Activated naive CD8-positive, alpha-beta T cell treated with anti-CD3 and anti-CD28 coated beads, Interleukin-2, amount 50 U/mL, for 24 hours (primary cell): ENCODE measurements at places on chromosomes 6 and 20.

GRCh38 chr6:130167655-130168054, 55.1 kb downstream of the SAMD3 start:
- no peak overlapping the region for H3K4me3 ChIP-seq
- DNase-seq, result no peak
- peaks cover 4% of the 10 kb centered on the region for H3K36me3 ChIP-seq
- H3K4me1 ChIP-seq, result peaks cover 5% of the 10 kb centered on the region
- H3K27me3 ChIP-seq, result no peaks in the 10 kb centered on the region

DNA sequence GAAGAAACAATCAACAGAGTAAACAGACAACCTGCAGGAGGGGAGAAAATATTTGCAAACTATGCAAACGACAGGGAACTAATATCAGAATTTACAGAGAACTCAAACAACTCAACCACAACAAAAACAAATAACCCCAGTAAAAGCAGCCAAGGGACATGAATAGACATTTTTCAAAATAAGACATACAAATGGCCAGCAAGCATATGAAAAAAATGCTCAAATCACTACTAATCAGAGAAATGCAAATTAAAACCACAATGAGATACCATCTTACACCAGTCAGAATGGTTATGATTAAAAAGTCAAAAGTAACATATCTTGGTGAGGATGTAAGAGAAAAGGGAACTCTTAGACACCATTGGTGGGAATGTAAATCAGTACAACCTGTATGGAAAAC, 215.0 kb downstream of the THBS2 start:
- no peaks in the 10 kb centered on the region for H3K4me1 ChIP-seq
- H3K27ac ChIP-seq, result no peak overlapping the region
- no peak for DNase-seq

- H3K4me3 ChIP-seq, result no peak overlapping the region
- no peak for DNase-seq
- H3K36me3 ChIP-seq, result no peaks in the 10 kb centered on the region
- H3K27ac ChIP-seq, result no peak overlapping the region
These were observed 517.0 kb downstream of the TENT5A start for GRCh38 chr6:81235512-81235911.

DNA sequence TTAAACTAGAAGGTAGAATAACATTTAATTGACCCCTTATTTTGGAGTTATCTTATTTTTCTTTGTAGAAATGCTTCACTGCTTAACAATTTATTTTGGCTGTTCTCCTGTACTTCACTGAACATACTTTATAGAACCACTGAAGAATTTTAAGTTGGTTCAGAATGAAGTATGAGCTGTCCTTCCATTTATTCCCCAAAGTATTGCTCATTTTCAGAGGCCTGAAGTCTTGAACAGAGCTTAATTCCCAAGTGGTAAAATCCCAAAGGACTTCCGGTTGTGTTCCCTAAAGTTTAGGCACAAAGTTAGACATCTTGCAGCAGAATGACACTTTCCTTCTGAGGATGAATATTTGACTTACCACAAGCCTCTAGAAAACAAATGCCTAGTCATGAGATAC, 233.3 kb downstream of the TINAG start:
- no peak overlapping the region for H3K4me3 ChIP-seq
- no peaks in the 10 kb centered on the region for H3K4me1 ChIP-seq
- no peaks in the 10 kb centered on the region for H3K36me3 ChIP-seq
- DNase-seq, result no peak

GRCh38 chr6:170029416-170030283, 261.2 kb downstream of the DLL1 start:
- no peaks in the 10 kb centered on the region for H3K36me3 ChIP-seq
- DNase-seq, result no peak
- no peak overlapping the region for H3K27ac ChIP-seq
- H3K4me3 ChIP-seq, result no peak overlapping the region
- peaks cover 5% of the 10 kb centered on the region for H3K27me3 ChIP-seq
- H3K4me1 ChIP-seq, result no peaks in the 10 kb centered on the region

- H3K4me3 ChIP-seq, result no peak overlapping the region
- H3K27ac ChIP-seq, result no peak overlapping the region
- no peak for DNase-seq
- H3K27me3 ChIP-seq, result no peaks in the 10 kb centered on the region
These were observed 60.3 kb downstream of the TULP4 start for GRCh38 chr6:158372574-158372973.

DNA sequence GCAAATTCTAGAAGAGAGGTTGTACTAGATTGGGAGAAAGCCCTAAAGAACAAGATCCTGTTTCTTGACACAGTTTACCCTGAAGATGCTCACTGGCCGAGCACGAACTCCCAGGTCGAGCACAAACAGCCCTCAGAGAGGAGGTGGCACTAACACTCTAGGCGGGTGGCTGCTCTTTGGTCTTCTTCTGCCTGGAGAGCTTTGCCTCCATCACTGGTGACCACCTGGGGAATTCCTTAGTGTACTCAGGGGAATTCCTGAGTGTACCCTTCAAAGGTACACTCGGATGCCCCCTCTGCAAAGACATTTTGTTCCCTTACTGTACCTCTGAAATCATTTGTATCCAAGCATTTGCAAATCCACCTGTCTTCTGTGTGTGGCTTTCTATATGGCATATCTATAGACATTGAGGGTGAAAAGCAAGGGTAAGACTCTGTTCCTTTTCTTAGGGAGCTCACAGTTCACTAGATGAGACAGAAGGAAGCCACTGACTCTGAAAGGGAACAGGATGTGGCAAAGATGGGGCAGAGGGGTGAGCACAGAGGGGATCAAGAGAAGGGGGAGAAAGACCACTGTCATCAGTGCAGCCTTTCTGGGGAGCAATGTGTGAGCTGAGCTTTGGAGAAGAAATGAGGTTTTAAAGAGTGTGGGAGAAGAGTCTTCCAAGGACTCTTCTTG, 169.8 kb upstream of the PROKR2 start:
- H3K4me1 ChIP-seq, result peaks cover 21% of the 10 kb centered on the region
- H3K27me3 ChIP-seq, result peaks cover 16% of the 10 kb centered on the region
- peak; percentile 12 for DNase-seq
- H3K27ac ChIP-seq, result no peak overlapping the region
- H3K36me3 ChIP-seq, result no peaks in the 10 kb centered on the region
- H3K4me3 ChIP-seq, result no peak overlapping the region

DNA sequence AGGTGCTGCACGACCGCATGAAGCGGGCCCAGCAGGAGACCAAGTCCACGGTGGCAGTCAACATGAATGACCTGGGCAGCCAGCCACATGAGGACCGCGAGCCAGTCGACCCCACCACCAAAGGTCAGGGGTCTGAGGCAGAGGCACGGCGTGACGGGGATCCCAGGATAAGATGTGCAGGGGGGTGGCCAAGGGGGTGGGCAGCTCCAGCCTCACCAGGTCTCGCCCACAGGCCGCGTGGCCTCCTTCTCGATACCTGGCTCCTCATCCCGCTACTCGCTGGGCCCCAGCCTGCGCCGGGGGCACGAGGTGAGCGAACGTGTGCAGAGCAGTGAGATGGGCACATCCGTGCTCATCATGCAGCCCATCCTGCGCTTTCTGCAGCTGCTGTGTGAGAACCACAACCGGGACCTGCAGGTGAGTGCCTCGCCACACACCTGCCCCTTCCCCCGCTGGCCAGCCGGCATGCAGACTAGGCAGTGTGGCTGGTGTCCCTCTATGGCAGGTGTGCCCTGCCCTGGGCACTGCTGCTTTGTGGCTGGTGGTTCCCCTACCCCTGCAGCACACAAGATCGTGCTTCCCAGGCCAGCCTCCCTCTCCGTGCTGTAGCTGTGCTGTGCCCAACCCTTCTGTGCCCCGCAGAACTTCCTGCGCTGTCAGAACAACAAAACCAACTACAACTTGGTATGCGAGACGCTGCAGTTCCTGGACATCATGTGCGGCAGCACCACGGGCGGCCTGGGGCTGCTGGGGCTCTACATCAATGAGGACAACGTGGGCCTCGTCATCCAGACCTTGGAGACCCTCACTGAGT, 25.9 kb downstream of the UQCC2 start:
- DNase-seq, result no peak
- no peak overlapping the region for H3K4me3 ChIP-seq
- H3K36me3 ChIP-seq, result peaks cover 29% of the 10 kb centered on the region
- H3K27me3 ChIP-seq, result no peaks in the 10 kb centered on the region
- peaks cover 13% of the 10 kb centered on the region for H3K4me1 ChIP-seq

GRCh38 chr6:156334966-156335365, 442.2 kb upstream of the ARID1B start:
- H3K4me1 ChIP-seq, result no peaks in the 10 kb centered on the region
- DNase-seq, result no peak
- no peak overlapping the region for H3K4me3 ChIP-seq
- no peak overlapping the region for H3K27ac ChIP-seq
- peaks cover 14% of the 10 kb centered on the region for H3K36me3 ChIP-seq

DNA sequence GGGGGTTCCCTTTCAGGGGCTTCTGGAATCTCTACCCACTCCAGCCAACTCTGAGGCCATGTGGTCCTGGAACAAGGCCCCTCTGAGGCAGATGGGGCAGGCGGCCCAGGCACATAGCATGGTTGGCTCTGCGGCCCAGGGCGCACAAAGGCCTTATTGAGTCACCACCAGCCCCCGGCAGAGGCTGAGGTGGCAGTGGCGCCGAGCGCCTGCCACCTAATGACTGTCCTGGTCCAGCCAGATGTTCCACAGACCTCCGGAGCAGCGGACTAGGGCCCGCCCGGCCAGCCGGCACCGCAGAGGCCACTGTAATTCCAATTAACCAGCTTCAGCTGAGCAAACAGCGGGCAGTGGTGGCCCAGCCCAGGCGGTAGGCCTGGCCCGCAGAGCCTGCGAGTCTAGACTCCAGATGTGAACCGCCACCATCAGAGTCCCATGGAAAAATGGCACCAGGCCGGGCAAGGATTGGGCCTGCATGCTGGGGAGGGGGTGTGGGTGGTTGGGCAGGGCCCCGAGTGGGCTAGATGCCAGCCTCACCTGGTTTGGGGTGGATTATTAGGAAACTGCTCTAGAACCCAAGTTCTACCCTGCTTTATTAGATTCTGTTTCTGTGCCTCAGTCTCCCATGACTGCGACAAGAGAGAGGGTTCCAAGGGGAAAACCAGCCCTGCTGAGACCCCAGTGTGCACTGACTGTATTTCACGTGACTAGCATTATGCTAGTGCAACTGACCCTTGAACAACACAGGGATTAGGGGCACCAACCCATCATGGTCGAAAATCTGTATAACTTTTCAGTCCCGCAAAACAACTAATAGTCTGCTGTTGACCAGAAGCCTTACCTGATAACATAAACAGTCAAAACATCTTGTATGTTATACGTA, 34.1 kb upstream of the ID1 start:
- peaks cover 11% of the 10 kb centered on the region for H3K36me3 ChIP-seq
- peaks cover 42% of the 10 kb centered on the region for H3K4me1 ChIP-seq
- no peak overlapping the region for H3K27ac ChIP-seq
- no peaks in the 10 kb centered on the region for H3K27me3 ChIP-seq
- DNase-seq, result no peak
- peak overlapping the region; percentile 11 for H3K4me3 ChIP-seq

DNA sequence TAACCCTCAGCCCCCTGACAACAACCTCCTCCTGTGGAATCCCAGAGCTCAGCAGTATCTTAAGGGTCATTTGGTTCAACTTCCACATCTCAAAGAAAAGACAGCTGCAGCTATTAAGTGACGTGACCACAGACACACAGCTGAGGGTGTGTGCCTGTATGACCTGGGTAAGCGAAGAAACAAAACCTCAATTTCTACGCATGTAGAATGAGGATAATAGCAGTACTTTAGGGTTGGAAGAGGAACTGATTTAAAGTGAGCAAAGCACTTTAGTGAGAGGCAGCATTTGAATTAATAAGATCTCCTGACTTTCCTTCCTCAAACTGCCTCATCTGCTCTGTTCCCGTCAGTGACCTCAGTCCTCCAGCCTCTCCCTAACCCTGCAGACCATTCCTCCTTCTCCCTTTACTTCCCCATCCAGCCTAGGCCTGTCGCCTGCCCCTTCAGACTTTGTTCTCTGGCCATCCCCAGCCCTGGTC, 6.8 kb upstream of the ARMC2 start:
- peaks cover 2% of the 10 kb centered on the region for H3K27me3 ChIP-seq
- H3K36me3 ChIP-seq, result no peaks in the 10 kb centered on the region
- peaks cover 26% of the 10 kb centered on the region for H3K4me1 ChIP-seq

GRCh38 chr6:45991189-45991588, 24.5 kb downstream of the CLIC5 start:
- H3K27me3 ChIP-seq, result peaks cover 2% of the 10 kb centered on the region
- no peak overlapping the region for H3K27ac ChIP-seq
- DNase-seq, result no peak
- no peak overlapping the region for H3K4me3 ChIP-seq
- peaks cover 8% of the 10 kb centered on the region for H3K4me1 ChIP-seq

DNA sequence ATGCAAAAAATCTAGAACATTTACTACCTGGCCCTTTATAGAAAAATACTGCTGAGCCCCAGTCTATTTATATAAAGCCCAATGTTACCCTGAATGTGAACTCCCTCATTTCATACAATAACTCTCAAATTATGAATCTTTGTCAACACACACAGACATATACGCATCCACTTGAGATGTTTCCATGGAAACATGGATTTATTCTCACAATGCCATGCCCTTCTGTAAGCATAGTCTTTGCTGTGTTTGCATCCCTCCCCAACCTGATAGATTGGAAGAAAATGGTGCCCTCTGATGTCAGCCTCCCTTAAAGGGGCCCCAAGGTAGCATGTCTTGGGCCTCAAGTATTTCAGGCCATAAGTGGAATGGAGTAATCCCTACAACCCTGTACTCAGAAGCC, 573.1 kb downstream of the KIF16B start:
- no peaks in the 10 kb centered on the region for H3K4me1 ChIP-seq
- H3K27me3 ChIP-seq, result no peaks in the 10 kb centered on the region
- H3K27ac ChIP-seq, result no peak overlapping the region

DNA sequence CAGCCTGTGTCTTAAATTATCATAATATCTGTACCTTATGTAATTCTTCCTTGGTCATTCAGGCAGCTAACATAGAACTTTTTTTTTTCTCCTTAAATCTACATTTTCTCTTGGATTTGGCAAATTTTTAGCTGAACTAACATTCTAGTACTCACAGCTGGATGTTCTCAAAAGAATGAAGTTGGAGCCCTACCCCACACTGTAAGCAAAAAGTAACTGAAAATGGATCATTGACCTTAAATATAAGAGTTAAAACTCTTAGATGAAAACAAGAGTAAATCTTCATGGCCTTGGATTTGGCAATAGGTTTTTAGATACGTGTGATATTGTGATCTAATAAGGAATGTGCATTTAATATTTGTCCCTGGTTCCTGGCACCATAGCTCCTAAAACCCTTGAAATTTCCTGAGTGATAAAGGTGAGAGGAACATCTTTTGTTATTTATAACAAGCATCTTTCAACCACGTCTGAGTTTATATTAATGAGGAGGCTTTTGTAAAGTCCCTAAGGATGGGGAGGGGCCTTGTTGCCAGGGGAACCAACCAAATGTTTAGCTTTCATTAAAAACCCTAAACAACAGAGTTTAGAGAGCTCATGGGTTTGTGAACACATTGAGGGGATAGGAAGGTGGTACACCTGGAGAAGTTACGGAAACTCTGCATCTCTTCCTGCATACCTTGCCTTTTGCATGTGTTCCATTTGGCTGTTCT, 106.1 kb upstream of the ADGRF4 start:
- H3K27ac ChIP-seq, result no peak overlapping the region
- no peaks in the 10 kb centered on the region for H3K27me3 ChIP-seq
- no peaks in the 10 kb centered on the region for H3K4me1 ChIP-seq
- no peak overlapping the region for H3K4me3 ChIP-seq

DNA sequence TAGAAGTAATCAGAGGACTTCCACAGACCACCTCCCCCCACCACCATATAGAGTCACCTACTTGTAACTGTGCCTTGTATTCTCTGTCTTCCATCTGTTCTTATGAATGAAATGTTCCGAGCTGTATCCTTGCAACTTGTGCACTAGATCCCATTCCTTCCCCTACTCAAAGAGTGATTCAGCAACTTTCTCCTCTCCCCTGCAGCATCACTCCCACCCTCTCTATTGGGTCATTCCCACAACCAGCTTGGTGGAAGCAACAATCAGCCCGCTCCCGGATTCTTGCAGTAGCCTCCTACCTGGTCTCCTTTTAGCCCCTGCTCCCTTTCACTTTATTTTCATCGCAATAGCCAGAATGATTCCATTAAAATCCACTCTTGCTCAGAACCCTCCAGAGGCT, 34.9 kb upstream of the REV3L start:
- DNase-seq, result no peak
- no peak overlapping the region for H3K4me3 ChIP-seq
- H3K36me3 ChIP-seq, result no peaks in the 10 kb centered on the region
